Panc1 (cell line): ENCODE measurements at places on chromosomes 3 and 15. TPM values are rescaled to one million over a fixed set of nuclear protein-coding genes. Genes with fewer than 3 reads are reported as not detected.

DNA sequence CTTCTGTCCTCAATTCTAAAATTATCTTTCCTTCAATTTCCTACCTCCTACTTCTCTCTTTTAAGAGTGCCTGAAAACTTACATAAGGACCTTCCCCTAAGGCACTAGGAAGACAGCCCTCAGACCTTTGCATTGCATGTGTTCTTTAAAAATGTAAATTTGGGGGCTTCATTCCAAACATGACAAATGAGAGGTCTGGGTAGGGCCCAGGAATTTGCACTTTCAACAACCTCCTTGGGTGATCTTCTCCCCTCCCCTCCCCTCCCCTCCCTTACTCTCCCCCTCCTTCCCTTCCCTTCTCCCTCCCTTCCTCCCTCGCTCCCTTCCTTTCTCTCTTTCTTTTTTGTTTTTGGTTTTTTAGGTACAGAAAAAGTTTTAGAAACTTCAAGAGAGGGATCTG is 18.7 kb downstream of the USF3 start:
- no peak for DNase-seq
- H3K4me3 ChIP-seq, result no peak overlapping the region
- no peaks in the 10 kb centered on the region for H3K36me3 ChIP-seq
- no peaks in the 10 kb centered on the region for H3K27me3 ChIP-seq
- H3K4me1 ChIP-seq, result no peaks in the 10 kb centered on the region

GRCh38 chr3:111616417-111617105 is 21.4 kb upstream of the ZBED2 start:
- no peaks in the 10 kb centered on the region for H3K36me3 ChIP-seq
- H3K27me3 ChIP-seq, result no peaks in the 10 kb centered on the region
- no peak overlapping the region for H3K4me3 ChIP-seq
- no peaks in the 10 kb centered on the region for H3K4me1 ChIP-seq
- H3K27ac ChIP-seq, result no peak overlapping the region

Gene RAB6B
- total RNA-seq, result 49.2 TPM

DNA sequence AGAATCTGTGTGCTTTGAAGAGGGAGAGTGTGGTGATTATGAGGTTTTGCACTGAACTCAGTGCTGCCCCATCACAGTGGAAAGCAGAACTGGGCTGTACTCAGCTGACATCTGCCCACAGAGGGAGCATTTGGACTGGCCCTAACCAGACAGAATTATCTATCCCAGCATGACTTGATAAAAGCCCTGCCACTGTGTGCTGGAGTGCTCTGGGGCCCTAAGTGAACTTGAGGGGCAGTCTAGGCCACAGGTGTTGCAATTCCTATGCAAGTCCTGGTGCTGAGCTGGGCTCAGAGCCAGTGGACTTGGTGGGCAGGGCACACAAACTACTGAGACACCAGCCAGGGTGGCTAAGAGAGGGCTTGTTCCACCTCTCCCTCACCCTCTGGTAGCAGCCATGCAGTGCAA is 269.2 kb upstream of the CTNNB1 start:
- H3K4me3 ChIP-seq, result no peak overlapping the region
- H3K27ac ChIP-seq, result no peak overlapping the region
- H3K36me3 ChIP-seq, result no peaks in the 10 kb centered on the region

GRCh38 chr15:35444557-35445204 is 101.3 kb downstream of the DPH6 start:
- H3K36me3 ChIP-seq, result no peaks in the 10 kb centered on the region
- no peak overlapping the region for H3K27ac ChIP-seq
- H3K4me3 ChIP-seq, result no peak overlapping the region
- H3K27me3 ChIP-seq, result no peaks in the 10 kb centered on the region
- peak; percentile 32 for DNase-seq
- no peaks in the 10 kb centered on the region; the same call in 1 of the 2 replicates for H3K4me1 ChIP-seq
